Effector CD4-positive, alpha-beta T cell (primary cell): ENCODE measurements at places on chromosomes 13 and 19.

DNA sequence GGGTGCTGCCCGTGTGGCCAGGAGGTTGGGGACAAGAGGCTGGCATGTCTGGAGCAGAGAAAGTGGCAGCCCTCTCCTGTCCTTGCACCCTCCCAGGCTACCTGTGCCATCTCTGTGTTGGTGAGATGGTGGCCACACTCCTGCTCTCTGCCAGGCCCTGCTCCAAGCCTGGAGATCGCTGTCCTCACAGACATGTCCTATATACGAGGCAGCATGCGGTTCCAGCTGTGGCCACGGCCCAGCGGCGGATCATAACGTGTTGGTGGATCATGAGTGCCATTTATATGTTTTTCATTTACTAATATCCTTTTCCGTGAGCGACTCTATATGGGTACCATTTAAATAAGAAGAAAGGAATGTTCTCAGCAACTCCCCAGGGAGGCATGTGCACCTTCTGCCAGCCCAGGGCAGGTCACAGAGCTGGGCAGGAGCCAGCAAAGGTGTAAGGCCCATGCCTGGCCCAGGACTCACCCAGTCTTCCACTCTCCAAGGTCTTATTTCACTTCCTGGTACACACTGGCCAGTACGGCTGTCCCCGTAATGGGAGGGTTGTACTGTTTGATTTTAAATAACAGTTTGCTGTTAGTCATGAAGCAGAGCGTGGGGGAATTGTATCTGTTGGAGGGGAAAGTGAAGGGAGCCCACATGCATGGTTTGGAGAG, 47.2 kb upstream of the LDLR start:
- DNase-seq = no peak

- no peak for DNase-seq
These were observed 205.3 kb downstream of the HS6ST3 start for GRCh38 chr13:96294930-96295881.

- DNase-seq = no peak
These were observed 576 bp downstream of the APBA3 start for GRCh38 chr19:3760871-3761361.

DNA sequence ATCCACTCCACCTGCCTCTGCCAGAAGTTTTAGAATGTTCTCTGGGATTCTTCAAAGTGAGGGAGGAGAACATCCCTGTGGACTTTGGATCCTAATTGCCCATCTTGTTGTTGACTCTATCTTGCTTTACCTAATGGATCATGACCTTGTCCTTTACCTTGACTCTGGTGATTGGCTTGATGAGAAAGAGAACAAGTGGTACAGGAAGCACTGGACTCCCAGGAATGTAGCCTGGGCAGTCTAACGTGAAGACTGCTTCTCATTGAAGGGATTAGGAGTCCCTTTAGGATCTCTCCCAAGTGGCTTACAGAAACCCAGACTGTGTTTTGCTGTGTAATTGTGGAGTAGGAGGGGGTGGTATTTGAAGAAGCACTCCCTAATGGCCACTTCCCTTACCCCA, 63.9 kb downstream of the SLC10A2 start:
- no peak for DNase-seq

DNA sequence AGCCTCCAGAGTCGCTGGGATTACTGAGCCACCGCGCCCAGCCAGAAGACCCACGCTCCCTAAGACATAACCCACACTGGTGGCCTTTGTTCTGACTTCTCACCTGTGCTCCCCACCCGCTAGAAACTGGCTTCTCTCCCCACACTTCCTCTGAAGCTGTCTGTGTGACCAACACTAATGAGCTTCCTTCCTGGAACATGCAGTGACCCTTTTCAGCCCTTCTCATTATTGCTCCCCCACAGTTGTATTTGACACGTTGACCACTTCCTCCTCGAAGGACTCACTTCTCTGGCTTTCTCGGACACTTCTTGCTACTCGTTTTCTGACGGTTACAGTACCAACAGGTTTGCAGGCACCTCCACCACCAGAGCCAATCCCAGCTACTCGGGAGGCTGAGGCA, 10.9 kb downstream of the NCR1 start:
- DNase-seq = no peak

DNA sequence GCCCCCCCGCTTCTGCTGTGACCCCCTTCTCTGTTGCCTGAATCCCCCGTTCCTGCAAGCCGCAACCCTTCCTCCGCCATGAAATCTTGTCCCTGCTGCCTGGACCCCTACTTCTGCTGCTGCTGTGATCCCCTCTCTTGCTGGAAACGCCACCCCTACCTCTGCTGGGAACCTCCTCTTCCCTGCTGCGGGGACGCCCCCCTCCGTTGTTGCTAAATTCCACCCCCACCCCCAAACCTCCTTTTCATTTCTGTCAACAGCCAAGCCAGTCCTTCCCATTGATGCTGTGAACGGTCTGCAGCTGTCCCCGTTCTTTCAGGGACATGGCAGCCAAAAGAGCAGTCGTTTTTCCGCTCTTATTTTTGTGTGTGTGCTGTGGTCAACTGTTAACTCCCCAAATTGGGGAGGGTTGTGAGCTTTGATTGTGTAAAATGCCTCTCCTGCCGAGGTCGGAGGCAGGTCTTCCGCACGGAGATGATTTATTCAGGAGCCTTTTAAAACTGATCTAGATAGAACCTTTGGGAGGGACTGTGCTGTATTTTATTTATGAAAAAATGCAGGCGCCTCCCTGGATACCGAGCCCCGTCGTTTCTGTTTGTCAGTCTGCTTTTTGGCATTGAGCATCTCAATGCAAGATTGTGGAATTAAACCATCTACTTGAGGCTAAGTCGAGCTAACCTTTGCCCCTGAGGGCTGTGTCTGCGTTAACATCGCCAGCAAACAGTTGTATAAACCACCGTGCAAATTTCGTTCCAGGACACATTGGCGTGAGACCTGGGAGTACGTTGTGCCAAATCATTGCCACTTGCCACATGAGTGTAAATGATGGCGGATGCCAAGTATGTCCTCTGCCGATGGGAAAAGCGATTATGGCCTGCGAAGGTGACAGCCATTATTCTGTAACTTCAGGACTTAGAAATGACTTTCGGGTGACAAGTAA, 27.9 kb upstream of the NDUFS7 start:
- no peak for DNase-seq

DNA sequence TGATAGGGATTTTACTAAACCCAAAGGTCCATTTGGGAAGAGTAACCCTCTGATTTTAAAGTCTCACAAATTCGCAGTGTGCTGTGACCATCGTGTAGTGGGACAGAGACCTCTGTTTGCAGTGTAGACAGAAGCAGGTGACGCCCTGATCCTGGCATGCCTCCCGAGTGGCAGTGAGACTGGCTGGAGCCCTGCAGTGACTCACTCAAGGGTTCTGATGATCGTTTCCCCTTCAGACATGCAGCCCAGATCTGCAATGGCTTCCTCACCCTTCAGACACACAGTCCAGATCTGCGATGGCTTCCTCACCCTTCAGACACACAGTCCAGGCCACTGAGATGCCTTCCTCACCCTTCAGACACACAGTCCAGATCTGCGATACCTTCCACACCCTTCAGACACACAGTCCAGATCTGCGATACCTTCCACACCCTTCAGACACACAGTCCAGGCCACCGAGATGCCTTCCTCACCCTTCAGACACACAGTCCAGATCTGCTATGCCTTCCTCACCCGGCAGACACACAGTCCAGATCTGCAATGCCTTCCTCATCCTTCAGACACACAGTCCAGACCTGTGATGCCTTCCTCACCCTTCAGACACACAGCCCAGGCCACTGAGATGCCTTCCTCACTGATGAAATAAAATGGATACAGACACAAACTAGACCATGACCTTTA, 125.2 kb downstream of the ATP11A start:
- no peak for DNase-seq

- DNase-seq = peak; percentile 75
These were observed 15.5 kb downstream of the GGACT start for GRCh38 chr13:100573121-100573520.

GRCh38 chr19:47618771-47619170, 9.8 kb downstream of the BICRA start:
- no peak for DNase-seq

DNA sequence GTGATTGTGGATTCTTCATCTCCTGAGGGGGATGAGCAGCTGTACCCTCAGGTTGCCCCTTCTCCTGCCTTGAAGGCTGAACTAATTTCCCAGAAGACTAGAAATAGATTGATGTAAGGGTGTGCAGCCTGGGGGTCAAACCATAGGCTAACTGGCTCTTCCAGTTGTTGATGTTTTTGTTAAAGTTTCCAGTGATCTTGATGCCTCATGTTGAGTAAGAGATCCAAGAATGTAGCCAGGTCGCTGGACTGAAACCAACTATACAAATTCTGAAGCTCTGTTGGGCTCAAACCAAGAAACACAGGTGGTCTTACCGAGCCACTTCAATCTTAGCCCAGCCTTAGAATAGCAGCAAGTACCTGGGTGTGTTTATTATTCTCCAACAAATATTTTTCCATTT, 391.8 kb downstream of the KLF5 start:
- DNase-seq = no peak

- no peak for DNase-seq
These were observed 8.5 kb upstream of the ELAVL3 start for GRCh38 chr19:11489378-11489777.

GRCh38 chr19:50349277-50350057, 16.0 kb downstream of the NAPSA start:
- no peak for DNase-seq

GRCh38 chr13:40069173-40070044, 413.9 kb downstream of the COG6 start:
- DNase-seq = peak; percentile 63

- DNase-seq = no peak
These were observed 18.3 kb downstream of the CCDC97 start for GRCh38 chr19:41328157-41328841.

DNA sequence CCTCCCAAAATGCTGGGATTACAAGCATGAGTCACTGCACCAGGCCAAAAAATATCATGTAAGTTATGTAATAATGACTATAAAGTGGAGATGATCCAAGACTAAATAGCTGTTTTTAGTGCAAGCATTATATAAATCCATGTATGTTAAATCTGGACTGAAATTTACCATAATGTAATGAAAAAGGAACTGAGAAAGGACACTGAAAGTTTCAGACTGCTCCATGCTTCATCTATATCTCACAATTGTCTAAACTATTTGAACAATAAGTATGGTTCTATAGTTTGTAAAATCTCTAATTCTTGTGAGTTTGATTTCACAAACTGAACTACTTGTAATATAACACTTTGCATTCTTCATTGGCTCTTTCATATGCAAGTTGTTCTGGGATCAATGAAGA, 2299.5 kb downstream of the PCDH9 start:
- no peak for DNase-seq

DNA sequence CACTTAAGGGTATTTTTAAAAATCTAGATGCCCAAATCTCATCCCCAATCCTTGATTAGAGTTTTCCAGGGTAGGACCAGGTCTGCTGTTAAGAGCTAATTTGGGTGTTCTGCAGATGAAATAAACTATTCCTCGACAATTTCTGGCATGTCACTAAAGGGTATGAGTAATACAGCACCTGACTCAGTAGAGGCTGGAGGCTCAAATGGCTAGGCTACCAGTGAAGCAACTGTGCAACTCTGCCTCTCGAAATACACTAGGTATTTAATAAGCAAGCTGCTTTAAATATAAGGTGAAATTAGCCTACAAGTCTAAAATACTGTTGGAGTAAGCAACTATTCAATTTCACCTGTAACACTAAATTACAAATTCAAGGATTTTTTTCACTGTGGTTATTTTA, 1.5 kb downstream of the RNF6 start:
- DNase-seq = no peak

DNA sequence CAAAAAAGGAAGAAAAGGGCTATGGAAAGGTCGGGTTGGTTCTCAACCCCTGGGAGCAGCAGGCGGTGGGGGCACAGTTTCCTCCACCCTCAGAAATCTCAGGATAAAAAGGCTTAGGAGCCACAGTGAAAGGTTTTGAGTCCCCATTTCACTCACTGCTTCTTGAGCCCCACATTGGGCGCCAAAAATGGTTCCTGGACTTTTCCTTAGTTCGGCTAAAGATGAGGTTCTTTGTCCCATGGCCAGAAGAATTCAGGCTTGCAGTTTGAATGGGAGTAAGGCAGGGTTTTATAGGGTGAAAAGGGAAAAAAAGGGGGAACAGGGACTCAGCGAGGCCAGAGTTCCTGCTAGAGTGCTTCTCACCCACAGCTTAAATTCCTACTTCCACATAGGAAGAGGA, 179.5 kb downstream of the GGACT start:
- DNase-seq = no peak

DNA sequence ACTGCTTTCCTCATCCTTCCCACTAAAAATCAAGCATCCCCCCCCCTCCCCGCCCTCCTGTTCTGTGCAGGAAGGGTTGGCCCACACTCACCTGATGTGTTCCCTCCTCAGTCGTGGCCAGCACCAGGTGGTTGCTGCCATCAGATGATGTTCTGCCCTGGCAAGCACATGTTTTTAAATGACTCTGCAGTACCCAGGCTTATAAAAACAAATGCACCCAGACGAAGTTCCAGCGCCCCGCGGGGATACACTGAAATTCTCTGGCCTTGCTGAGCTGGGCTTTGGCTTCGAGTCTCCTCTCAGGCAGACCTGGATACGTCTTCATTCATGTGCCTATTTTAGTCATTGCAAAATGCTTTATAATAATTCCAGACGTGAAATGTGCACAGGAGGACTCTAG, 316.3 kb downstream of the DLEU7 start:
- no peak for DNase-seq

GRCh38 chr19:6066661-6067646, 43.3 kb downstream of the RFX2 start:
- DNase-seq = peak; percentile 50

GRCh38 chr13:30731361-30732045, 3.8 kb upstream of the ALOX5AP start:
- no peak for DNase-seq

DNA sequence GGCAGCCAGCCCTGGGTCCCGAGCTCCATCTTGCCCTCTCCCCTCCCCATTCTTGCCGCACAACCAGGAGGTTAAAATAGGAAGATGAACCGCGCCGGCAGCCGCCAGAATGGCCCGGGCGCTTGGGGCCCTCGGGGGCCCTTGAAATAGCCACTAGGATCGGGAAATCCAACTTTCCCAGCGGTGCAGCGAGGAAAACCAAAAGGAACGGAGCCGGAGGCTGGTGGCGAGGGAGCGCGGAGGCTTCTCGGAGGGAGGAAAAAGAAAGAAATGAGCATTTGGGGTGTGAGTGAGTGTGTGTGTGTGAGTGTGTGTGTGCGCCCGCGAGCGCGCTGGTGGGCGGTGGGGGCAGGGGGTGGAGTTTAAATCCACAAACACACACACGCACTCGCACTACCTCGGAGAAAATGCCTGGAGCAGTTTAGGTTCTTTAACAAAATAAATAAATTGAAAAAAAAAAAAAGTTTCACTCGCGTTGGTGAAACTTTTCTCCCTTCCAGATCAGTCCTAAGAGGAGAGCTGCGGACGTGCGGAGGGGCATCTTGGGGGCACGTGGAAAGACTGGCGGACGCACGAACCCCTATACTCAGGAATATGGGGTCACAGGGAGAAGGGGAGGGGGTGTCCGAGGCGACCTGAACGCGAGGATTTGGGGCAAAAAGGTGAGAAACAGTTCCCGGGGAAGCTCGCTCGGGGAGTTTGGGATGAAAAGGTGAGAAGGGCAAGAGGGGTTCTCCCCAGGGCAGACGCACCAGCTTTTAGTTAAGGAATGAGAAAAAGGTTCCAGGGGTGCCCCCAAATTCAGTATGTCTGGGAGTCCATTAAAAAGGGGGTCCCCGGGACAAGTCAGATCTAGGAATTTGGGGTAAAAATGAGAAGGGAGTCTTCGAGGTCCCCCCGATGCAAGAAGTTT, 1.3 kb downstream of the RFX2 start:
- DNase-seq = peak; percentile 42
